Stimulated activated CD8-positive, alpha-beta memory T cell treated with anti-CD3 and anti-CD28 coated beads, Interleukin-7, amount 100 ng/mL, for 24 hours (primary cell): ENCODE measurements at places on chromosomes 5 and 9.

DNA sequence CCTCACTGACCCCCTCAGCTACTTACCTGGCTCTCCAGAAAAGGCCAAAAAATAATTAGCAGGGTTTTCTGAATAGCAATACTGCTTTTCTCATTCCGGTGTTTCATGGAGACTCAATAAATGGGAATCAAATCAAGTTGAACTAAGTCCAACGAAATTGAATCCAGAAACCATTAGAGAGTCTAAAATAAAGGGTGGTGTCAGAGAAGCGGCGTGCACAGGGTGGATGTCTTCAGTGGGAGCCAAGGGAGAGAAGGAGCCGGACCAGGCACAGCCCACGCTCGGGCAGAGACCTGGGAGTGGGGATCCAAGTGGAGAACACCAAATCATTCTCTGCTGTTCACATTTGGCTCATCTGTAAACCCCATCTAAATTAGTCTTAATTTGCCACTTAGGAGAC is 40.2 kb upstream of the WWC1 start:
- no peak for DNase-seq

DNA sequence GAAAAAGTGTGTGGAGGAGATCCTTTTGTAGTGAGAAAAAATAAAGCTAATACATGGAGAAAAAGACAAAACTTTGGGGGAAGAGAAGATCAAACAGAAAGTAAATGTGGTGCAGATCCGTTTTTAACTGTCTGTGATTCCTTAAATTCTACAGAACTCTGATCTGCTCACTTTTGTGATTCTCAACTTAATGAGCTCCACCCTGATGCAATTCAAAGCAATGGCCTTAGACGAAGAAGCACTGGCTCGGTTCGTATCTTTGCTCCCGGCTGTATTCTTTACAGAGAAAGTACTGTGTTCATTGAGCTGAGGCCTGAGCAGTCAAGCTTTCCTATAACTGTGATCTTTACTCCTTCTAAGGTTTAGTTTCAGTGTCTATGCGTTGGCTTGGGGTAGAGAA is 453.4 kb downstream of the DMAC1 start:
- no peak for DNase-seq

GRCh38 chr5:85990998-85991397 is 626.7 kb upstream of the COX7C start:
- no peak for DNase-seq

DNA sequence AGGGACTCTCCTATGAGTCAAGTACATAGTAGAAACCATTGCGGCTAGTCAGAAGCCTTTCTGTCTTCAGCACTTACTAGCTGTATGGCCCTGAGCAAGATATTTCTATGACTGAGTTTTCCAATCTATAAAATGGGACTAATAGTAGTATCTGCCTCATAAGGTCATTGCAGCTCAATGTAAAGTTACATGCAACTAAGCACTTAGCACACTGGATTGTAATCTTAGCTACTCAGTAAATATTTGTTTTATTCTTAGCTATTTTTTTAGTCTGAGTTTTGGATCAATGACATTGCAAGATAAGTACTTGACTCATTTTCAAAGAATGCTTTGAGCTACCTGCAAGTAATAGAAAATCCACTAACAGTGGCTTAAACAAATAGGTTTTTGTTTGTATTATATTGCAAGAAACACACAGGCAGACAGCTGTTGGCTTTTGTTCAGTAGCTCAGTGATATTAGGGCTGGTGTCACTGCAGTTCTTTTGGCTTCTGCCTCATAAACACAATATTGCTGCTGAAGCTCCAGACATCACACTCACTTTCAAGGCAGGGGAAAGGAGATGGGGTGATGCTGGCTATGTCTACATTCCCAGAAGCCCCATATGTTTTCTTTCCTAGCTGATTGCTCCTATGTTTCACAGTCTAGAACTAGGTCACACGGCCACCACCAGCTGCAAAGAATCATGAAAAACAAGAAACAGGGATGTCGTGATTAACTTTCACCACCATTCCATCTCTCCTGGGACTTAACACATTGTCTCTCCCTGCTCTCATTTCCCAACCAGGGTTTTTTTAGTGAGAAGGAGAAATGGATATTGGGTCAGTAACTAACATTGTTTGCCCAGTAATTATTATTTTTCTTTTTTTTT is 26.9 kb upstream of the FAT2 start:
- no peak for DNase-seq

GRCh38 chr5:159135896-159136531 is 36.3 kb upstream of the EBF1 start:
- DNase-seq = no peak

DNA sequence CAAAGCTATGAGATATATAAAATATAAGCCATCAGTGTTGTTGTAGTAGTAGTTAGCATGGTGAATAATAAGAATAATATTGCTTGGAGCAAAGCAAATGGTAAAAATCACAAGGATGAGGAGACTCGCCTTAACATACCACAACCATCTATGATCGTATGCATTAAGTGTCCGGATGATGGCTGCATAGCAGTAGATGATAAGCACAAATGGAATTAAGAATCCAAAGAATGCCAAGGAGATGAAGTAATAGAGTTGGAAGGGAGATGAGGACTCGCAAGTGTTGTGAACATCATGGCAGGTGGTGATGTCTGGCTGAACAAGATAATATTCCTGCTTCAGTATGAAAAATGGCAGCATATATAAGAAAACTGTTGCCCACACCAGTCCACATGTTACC is 5.5 kb downstream of the F2RL2 start:
- DNase-seq = no peak

DNA sequence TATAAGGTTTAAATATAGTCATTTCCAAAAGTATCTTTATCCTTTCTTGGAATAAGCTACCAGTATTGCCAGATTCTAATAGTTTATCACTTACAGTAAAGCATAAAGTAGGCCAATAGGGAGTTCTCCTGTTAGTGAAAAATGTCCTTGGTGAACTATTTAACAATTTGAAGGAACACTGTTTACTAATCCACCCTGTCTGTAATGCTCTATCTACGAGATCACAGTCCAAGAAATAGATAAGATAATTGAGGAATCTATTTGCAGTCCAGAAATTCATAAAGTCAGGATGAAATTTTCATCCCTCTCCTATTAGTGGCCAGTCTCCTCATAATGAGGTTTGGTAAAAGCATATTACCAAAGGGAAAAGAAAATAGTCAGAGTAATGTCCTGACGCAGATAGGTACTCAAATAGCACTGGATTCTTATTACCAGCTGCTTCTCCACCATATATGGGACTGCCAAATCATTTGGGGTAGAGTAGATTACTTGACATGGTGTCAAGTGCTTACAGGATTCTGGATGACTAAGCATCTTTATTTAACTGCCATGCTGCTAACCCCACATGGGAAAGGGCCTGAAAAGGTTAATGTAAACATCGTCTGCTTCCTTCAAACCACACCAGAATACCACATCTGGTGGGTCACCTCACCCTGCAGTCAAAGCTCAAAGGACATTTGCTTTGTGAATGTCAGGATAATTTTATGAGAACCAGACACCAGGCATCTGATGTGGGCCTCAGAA is 808.1 kb downstream of the EFNA5 start:
- DNase-seq = no peak

DNA sequence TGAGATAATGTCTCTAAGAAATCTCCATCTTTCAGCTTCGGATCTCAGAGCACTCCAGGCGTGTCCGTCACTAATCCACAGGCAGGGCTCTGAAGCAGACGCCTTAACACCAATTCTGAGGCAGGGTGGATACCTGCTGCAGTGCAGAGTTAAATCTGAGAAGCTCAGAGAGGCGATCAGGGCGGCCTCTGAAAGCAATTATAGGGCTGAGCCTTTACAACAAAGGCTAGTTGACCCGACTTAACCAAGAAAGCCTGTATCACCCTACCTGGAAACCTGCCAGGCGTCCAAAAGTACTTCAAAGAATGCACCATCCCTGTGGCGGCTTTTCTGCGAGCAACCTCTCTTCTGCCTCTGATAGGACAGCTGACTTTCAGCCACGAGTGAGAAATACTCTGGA is 134.8 kb upstream of the MSX2 start:
- no peak for DNase-seq

DNA sequence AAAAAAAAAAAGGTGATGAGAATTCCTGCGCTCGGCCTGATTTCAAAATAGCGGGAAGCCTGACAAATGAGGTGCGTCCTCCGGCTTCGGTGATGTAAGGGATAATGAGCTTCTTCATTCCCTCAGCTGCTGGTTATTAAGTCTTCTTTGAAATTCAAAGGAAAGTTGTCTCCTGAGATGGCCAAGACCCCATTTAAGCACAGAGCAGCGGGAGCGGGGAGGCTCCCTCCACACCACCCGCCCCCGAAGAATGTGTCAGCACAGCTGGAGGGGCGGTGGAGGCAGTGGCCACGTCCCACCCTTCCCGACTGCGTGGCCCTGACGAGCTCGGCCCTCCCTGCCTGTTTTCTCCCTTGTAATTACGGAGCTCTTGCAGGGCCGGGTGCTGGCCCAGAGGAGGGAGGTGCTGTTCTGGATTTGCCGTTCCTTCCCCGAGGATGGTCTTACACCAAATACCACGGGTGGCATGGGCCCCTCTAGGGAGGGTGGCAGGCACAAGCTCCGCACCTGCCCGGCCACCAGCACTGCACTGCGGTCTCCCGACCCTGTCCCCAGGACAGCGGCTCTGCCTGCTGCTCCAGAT is 31.0 kb downstream of the SLC9A3 start:
- DNase-seq = no peak

GRCh38 chr9:73327149-73327548 is 175.5 kb downstream of the ANXA1 start:
- no peak for DNase-seq

DNA sequence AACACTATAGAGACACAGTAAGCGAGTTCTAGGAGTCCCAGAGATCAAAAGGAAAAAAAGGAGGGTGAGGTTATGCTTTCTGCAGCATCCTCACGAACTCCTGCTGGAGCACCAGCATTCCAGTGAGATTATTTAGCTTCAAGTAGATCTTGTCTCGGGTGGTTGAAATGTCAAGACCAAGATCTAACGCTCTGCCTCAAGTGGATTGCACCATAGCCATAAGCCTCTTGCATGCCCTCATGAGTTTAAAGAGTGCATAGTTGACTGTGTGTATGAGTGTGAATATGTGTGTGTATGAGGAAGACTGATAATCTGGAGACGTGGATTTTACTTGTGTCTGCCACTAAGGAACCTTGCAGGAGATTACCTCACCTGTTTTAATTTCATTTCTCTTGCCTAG is 335.3 kb upstream of the ADAMTSL1 start:
- DNase-seq = no peak

DNA sequence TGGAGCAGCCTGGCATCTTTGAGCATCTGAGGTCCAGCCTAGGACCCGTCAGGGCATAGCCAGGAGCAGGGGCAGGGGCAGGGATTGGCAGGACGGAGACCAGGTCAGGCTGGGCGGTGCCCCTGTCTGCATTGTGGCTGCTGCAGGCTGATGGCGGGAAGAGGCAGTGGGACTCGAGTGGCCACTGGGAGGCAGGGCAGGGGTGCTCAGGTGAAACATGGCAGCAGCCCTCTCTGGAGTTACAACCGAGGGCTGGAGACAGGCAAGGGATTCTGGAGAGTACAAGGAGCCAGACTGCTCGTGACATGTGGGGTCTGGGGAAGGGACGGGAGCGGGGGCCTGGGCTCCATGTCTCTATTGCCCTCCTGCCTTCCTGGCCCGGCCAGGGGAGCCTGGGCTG is 97.4 kb upstream of the RAPGEF1 start:
- no peak for DNase-seq

- no peak for DNase-seq
These were observed 5.3 kb downstream of the CAMK2A start for GRCh38 chr5:150284311-150284710.

GRCh38 chr9:35579130-35579529 is 25.9 kb upstream of the TESK1 start:
- DNase-seq = no peak

GRCh38 chr5:127320032-127320965 is 29.7 kb downstream of the MEGF10 start:
- no peak for DNase-seq

DNA sequence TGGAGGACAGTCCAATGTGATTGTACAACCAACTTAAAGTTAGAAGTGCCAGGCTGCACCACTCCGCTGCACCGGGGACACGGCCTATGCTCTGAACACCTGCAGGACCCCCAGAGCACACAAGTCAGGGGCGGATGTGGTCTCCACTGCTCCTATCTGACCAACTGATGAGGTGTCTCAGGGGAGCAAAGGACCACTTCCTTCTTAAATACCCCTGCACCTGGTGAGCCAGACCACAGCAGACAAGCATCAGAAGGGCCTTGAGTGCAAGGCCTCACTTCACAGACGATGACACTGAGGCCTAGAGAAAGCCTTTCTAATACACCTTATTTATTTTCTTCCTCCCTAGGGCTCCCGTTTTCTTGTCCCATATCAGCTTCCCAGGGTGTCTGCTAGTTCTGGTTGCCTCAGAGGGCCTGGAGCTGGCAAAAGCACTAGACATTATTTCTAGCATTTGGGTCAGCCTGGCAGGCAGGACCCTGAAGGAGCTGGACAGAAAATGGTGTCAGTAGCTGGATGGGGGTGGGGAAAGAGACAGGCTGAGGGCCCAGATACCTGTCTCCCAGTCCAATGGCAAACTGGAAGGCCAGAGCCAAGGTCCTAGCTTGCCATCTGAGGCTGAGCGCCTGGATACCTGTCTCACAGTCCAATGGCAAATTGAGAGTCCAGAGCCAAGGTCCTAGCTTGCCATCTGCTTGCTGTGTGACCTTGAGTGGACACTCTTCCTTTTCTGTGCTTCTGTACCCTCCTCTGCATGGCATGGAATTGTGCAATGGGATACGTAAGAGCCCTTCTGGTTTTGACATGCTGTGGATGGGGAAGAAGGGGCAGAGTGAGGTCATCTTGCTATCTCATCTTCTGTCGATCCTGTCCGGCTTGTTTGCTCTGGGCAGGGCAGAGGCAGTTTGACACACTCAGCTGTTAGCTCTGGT is 9.0 kb downstream of the CCDC69 start:
- no peak for DNase-seq

- DNase-seq = no peak
These were observed 354.5 kb upstream of the CDH6 start for GRCh38 chr5:30838936-30839496.

- DNase-seq = no peak
These were observed 54.7 kb downstream of the ANXA2R start for GRCh38 chr5:42985129-42986037.

DNA sequence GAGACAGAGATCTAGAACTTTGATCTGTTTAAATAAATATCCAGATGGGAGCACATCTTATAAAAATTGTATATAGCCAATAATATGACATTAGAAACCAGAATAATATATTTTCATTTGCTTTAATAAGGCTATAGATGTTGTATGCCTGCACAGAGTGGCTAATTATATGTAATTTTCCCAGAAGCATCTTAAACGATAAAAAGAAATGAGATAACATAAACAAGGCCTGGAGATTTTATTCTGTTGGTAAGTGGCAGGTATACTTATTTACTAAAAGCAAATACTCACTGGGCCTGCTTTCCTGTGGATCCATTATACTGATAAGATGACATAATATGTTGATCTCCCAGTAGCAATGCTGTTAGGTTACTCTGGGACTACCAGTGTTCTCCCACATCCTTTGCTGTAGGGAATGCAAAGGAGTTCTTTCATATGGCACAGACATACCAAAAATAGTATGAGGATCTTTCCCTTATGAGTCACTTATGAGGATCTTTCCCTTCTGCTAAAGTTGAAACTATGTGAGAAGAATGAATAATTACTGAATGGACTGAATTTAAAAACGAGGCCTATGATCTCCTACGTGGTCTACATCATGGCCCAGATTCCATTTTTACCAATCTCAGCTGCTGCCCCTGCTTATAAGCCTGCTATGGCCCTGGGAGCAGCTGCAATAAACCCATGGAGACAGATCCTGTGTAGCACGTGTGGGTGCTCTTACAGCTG is 112.1 kb downstream of the NUDT12 start:
- no peak for DNase-seq
